NCI-H2029 treated with DMSO at 0.1 percent for 48 hours (cell line): ENCODE measurements at places on chromosomes 6 and 20.
A peak's percentile ranks its signal among the peaks of the same experiment; 100 is the strongest.

GRCh38 chr6:167044696-167045095 is 45.5 kb downstream of the CEP43 start:
- DNase-seq, result no peak

- DNase-seq, result no peak
Measured at GRCh38 chr20:23266530-23267398, 83.8 kb upstream of the NXT1 start.

DNA sequence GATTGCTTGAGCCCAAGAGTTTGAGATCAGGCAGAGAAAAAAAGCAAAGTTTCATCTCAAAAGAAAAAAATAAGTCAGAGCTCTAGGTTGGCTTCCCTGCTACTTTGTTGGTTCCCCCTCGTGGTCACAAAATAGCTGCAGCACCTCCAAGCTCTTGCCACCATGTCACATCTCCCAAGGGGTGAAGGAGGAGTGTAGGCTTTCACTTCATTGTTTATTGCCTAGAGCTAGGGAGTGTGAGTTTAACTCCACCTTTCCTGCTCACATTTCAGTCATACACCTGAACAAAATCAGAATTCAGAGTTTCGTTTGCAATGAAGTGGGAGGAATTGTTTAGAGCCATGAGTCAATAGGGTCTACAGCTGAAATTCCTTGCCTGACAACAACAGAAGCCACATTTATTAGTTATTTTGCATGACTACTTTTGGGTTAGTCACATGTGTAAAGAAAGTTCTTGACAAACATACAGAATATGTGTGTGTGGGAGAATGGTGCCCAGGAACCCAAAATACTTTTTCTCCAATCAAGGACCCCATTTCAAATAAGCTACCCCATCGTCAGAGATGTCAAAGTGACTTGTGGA is 56.2 kb upstream of the UFL1 start:
- DNase-seq, result no peak

GRCh38 chr6:25166955-25167748 is 112.0 kb upstream of the CARMIL1 start:
- peak; percentile 91 for DNase-seq

DNA sequence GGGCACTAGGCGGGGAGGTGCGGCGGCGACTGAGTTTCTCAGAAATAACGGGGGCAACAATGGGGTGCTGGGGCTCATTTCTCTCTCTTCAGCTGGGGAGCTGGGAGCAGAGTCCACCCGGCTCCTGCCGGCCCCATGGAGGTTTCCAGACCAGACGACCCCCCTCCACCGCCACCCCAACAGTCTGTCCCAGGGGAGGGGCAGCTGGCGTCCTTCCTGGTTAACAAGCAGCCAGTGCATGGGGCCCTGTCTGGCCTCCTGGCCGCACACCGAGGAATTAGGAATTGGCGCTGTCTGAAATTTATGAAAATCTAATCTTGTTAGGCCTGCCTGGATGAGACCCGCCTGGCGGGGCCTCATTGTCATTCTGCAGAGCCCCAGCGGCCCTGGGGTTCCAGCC is 42.4 kb downstream of the PMEPA1 start:
- DNase-seq, result no peak

DNA sequence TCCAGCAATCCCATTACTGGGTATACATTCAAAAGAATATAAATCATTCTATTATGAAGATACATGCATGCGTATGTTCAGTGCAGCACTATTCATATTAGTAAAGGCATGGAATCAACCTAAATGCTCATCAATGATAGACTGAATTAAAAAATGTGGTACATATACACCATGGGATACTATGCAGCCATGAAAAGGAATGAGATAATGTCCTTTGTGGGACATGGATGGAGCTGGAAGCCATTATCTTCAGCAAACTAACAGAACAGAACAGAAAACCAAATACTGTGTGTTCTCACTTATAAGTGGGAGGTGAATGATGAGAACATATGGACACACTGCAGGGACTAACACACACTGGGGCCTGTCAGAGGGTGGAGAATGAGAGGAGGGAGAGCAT is 261.6 kb downstream of the GMDS start:
- DNase-seq, result no peak

DNA sequence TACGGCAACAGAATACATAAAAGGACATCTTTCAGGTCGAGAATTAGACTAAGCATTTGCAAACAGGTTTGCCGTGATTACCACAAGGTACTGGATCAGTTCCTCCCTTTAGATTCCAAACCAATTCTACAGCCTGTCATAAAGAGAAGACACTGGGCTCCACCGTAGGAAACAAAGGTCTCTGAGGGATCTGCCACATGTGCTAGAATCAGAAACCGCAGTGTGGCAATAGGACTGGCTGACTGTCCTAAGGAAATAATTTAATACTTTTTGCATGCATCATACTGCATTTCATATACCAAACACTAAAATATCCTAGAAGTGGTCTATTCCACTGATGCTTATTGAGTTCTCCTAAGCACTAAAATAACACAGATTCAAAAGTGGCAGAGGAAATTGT is 59.2 kb downstream of the POPDC3 start:
- no peak for DNase-seq

DNA sequence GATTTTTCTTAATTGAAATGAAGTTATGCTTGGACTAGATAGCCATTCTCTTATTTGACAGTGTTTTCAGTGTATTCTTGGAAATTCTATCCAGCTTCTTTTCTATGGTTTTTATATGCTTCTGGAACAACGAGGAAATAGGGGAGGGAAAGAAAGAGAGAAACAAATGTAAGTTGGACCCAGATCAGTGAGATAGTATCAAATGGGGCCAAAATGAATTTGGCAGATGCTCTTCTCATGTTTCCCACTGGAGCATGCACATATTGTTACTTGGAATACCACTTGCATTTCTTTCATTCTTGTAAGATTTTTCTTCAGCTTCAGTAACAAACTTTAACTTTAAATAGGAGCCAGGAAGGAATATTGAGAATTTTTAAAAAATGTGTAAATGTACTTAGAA is 312.3 kb downstream of the PRL start:
- no peak for DNase-seq

- no peak for DNase-seq
Measured at GRCh38 chr6:29567991-29568390, 8.5 kb upstream of the UBD start.

DNA sequence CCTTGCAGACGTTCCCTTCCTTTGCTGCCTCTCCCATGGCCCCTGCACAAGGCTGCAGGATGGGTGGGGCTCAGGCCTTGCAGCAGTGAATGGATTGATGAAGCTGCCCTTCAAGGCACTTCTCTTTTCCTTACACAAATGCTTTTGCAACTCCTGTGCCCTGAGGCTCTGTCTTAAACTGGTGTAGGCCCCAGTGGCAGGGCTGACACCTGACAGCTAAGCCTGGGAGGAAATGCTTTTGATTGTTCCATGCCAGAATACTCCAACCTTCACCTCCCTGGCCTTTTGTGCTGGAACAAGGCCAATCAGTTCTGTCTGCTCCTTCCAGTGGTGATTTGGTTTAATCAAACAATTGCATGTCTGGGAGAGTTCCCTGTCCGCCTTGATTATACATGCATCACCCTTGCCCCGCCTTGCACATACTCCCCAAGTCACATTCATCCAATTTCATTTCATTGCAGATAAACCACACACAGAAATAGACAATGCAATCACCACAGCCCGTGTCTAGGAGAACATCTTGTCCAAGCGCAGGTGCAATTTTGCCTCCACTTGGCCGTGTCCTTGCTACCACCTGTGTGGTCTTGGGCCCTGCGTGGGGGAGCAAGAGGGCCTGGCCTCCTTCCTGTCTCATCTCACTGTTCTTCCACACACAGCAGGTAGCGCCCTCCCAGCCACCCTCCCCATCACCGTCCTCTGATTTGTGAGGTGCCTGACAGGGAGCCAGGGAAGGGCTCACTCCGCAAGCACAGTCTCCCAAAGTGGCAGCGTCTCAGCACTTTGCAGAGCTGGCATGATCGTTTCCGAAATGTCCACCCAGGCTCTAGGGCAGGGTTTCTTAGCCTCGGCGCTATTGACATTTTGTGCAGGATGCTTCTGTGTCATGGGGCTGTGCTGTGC is 120.4 kb downstream of the CDH26 start:
- no peak for DNase-seq

DNA sequence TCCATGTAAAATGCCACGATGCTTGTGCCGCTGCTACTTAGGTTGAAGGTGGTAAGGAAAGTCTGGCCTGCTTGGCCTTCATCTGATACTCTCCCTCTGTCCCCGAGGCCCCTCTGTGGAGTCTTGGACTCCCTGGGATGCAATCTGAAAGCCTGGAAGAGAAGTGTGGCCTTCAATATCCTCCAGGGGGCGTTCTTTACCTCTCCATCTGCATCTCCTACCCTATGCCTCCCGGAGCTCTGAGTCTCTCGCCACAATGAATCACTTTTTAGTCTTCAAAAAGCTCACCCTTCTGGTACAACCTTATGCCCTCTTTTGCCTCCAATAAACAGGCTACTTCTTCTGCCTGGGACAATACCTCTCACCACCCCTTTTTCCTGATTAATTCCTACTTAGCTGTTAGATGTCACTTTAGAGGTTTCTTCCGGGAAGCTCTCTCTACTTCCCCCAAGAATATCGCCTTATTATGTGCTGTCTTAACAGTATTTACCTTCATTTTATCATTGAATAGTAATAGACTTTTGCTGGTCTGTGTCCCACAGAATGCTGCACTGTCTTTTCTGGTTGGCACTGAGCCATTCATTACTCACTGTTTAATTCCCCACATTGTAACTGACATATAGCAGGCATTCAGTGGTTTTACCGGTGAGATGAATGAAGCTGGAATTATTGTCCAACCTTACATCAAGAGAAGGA is 13.9 kb upstream of the ATG5 start:
- peak; percentile 81 for DNase-seq

- DNase-seq, result no peak
Measured at GRCh38 chr20:11555510-11555909, 362.2 kb upstream of the BTBD3 start.

DNA sequence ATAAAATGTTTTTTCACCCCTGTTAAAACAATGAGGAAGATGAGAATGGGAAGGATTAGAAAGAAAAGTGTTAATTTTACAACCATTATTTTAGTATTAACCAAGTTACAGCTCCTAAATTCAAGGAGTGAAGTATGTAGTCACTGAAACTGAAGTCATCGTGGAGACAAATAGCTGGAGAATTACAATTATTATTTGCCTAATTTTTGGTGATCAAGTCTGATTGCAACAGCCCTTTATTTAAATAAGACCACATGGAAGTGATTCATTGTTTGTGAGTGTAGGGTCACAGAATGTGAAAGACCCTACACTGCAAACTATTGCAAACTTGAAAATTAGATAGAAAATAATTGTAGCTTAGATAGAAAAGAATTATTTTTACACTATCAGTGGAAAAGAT is 292.4 kb downstream of the CENPW start:
- no peak for DNase-seq

DNA sequence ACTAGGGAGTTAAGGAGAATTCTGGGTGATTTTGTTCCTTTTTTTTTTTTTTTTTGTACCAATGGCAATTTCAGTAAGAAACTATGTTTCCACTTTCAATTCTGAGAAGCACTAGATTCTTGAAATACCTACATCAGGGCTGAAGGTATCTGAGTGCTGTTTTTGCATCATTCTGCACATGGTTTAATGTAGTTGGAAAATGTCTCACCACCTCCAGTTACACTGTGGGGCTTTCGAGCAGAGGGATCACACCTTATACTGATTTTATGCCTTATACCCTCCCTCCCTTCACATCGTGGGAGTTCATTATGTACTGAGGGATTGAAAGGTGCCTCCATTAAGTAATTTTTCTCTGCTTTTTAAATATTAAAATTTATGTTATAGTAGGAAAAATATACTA is 144.8 kb downstream of the KLHL32 start:
- DNase-seq, result no peak

DNA sequence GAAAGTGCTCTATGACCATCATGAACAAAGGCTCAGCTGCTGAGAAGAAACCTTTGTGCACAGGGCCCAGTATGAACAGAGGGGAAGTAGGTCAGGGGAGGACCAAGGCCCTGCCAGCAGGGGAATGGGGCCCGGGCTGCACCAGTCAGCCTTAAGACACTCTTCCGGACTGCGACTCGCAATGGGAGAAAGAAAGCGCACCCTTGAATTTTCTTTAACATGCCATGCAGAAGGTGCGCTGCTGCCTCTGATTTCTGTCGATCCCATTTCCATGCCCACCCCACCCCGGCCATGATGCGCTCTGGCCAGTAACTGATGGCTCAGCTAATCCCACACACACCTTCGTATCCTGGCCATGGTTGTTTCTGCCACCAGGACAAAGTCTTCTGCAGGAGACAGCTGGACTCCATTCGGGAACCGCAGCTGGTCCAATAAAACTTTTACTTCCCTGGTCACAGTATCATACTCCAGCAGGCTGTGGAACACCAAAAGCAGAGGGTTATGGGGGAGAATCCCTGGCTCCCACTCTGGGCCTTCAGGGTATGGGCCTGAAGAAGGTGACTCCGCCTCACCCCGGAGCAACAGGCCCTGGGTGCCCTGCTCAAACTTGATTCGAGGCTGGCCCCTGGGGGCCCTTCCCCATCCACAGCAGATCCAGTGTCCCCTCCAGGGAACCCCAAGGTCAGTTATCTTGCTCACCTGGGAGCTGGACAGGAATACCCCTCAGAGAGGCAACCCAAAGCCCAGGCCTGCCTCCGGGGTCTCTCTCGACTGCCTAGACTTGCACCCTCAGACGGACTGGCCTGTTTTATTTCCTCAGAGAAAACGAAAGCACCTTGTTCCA is 20.3 kb downstream of the CST7 start:
- no peak for DNase-seq

- DNase-seq, result no peak
Measured at GRCh38 chr6:124496334-124496733, 465.9 kb upstream of the RNF217 start.

DNA sequence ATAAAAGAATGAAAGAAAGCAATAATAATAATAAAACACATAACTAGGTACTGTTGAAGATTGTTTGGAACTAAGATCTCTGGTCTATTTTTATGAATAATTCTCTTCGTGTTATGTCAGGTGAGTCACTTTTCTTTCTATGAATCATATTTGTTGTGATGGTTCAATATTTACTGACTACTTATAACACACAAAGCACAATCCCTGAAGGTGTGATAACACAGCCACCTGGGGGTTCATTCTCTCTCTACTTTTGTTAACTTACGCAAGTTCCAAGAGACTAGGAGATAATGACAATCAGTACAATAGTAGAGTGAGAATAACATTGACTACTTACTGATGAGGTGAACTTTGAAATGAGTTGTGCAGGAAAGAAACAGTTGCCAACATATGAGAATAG is 149.9 kb downstream of the IBTK start:
- no peak for DNase-seq

- DNase-seq, result no peak
Measured at GRCh38 chr6:169881398-169881797, 130.0 kb downstream of the ERMARD start.
